ENCODE measurements at places on chromosomes 11 and 22.

DNA sequence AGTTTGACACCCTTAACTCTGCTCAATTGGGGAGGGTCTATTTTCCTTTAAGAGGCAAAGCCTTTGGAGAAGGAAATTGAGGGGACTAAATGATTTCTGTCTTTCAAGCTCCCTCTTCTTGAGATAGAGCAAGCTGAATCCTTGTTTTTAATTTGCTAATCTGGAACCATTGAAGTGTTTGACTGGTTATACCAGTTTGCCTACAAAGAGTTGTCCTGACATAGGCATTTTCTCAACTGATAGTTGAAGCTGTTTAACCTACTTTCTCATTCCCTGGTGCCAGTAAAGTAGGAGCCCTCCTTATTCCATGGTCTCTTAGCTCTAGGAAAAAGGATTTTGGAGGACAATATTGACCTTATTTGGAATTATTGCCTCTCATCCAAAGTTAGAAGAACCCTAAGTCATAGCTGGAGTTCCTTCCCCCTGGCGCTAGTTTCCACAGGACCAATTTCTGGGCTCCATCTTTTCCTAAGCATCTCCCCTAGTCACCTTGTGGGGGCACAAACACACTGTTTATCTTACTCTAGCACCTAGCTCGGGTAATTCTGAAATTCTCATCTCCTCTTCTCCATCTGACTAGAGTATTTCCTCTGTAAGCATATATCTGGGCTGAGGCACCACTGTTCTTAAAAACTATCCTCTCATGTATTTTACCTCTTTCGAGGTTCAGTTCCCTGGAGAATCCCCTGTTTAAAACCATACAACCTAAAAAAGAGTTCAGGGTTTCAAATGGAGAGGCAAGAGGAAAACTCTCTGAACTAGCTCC, 7.4 kb downstream of the ZDHHC5 start:
- DNase-seq: no peak

DNA sequence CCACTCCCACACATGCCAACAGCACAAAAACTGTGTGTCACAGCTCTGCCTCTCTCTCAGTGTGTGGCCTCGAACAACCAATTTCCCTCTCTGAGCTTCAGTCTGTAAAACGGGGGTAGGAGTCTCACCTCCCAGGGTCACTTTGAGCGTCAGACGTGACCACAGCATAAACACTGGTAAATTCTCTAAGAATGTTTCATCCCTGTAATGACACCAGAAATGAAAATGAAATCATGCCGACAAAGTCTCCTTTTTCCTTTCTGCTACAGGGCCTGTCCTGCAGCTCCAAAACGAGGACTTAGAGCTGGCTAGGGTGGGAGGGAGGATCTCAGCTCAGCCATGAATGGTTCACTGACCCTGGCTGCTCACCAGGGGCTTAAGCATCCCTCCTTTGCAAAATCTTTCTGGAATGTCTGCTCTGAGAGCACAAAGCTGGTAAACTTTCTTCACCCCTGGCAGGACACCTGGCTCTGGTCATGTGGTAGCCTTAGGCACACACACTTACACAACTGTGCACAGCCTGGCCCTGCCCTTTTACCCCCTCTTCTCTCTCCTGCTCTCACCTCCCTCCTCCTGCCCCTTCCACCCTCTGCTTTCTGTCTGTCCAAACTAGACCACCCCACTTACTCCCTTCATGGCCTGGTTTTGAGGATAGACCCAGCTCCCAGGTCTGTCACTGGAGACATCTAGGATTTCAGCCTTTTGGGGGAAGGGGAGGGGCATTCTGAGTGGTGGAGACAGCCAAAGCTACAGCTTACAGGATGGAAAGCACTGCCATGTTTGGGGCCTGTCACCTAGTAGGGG, 12.3 kb upstream of the TSKU start:
- DNase-seq: peak; percentile 93

DNA sequence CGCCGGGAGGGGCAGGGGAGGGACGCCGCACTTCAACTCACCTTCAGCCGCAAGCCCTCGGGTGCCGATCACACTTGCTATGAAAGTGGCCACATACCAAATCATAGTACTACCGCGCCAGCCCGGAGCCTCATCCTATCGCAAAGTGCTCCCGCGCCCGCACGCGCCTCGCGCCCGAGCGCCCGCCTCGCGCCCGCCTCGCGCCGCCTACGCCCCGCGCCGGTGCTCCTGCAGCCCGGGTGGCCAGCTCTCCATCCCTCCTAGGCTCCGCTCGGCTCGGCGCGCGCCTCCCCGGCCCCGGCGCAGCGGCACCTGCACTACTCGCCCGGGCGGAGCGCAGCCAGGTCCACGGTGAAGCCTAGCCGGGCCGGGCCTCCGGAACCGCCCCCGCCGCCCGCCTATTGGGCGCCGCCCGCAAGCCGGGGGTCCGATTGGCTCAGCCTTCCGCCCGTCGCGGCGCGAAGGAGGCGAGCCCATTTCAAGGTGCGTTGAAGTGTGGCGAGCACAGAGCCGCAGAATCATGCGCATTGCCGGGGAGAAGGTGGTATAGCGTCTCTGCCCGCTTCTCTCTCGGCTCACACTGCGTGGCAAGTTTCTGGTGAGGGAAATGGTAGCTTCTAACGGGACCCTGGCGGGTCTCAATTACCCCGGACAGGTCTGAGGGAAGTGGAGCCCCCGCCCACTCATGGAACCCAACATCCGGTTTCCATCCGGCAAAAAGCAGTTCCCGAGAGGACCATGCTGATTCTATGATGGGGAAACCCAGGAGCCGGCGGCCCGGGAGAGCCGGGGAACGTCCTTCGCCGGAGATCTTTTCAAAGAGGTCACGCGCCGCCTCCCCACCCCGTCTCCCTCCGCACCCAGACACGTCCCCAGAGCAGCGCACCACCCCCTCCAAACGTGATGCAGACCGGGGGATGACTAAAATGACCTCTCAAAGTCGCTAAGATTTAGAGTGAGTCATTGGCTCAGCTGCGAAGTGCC, at the start of gene IGSF9B:
Gene IGSF9B (minus strand): TSS at position 319 of the 984 bp plus-strand sequence. CDS start 214 bp downstream, at position 105.
- DNase-seq: peak; percentile 28

- DNase-seq: no peak
Observed at GRCh38 chr11:79400717-79401330, 40.0 kb downstream of the TENM4 start.

- DNase-seq: no peak
Observed at GRCh38 chr22:20440637-20441591, 3.3 kb upstream of the SCARF2 start.

- DNase-seq: no peak
Observed at GRCh38 chr11:27413218-27413617, 50.2 kb upstream of the CCDC34 start.

DNA sequence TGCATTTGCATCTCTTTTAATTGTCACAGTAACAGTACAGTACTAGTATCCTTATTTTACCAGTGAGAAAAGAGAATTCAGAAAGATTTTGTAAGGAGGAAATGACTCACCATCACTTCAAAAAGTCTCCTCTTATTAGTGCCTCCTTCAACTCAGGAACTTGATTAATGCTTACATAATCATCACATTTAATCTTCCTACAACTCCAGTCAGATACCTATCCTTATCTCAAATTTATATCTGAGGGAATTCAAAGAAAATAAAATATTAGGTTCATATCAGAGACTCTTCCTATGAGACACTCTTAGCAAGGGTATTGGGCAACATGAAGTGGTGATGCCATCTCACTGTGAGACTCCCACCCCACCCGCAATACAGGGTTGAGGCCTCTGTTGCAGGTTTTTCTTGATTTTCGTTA, 26.1 kb upstream of the CTSC start:
- DNase-seq: no peak

DNA sequence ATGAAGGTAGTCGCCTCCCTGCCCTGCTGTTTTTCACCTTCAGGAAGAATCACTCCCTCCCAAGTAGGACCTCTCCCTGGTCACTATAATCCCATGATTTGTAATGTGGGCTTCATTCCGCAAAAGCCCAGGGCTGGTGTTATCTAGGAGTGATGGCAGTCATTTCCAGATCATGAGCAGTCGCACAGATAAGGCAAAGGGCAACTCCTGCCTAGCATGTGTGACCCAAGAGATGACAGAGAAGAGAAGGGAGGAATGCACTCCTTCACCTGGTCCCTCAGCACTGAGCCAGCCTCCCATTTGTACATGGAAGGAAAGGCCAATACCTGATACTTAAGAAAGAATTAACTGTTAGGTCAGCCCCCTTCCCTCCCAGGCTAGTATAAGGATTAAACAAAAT, 102.9 kb downstream of the RPL27A start:
- DNase-seq: no peak

GRCh38 chr11:706439-706956, 467 bp downstream of the EPS8L2 start:
- DNase-seq: no peak

DNA sequence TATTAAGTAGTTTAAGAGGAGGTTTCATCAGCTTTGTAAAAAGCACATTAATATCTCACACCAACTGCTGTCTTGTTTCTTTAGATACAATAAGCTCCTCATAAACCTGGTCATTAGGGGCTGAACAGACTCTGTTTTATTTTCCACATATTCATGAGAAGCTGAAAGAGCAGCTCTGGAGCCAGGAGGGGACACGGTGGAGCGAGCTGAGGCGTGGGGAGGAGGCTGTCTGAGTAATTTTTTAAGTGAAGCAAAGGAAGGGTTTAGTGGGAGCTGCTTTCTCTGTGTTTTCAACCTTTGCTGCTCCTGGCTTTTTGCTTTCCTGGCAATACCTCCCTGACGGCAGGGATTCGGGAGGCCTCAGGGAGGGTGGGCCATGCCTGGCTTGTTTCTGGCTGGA, 67.0 kb upstream of the EIF3D start:
- no peak for DNase-seq

GRCh38 chr22:17583151-17583550, 19.9 kb downstream of the SLC25A18 start:
- no peak for DNase-seq

GRCh38 chr22:50731811-50732624, 6.0 kb upstream of the ACR start:
- no peak for DNase-seq

- DNase-seq: no peak
Observed at GRCh38 chr11:67384851-67385366, 6.9 kb upstream of the RAD9A start.

Measured in astrocyte of the cerebellum (primary cell).